ENCODE measurements at places on chromosomes 7 and 10.

DNA sequence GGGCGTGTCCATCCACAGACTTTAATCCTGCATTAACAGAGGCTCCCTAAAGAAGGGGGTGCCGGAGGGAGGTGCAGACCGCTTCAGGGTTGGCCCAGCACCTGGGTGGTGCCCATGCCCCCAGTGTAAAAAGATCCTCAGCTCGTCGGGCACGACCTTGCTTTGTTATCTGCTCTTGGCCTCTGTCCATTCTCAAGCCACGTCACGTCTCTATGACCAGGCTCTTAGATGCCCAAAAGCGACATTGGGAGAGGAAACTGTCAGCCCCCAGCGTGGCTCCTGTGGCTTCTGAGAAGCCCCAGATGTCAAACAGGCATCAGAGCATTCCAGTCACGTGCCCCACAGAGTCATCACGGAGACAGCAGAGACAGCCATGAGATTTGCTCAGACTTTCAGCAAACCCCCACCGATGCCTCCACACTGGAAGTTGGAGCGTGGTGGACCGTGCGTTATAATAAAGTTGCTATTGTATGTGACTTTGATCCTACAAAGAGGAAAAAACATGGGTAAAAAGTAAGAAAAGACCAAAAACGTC, 55.5 kb downstream of the PTPRN2 start:
- DNase-seq = no peak

DNA sequence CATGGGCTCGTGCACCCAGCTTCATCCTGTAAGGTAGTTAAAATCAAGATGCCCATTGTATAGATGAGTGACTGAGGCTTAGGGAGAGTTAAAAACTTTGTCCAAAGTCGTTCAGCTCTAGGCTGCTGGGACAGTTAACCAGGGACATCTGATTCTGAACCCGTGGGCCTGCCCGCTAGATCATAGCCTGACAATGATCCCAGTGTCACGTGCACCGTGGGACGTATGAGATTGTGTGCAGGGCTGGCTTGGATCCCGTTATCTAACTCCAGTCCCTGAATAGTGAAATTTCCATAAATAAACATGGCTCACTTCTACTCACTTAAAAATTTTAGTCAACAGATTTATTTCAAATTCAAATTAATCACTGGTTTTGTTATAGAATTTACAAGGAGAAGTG, 24.9 kb downstream of the C10orf120 start:
- DNase-seq = no peak

- DNase-seq = no peak
These were observed 137.6 kb upstream of the RET start for GRCh38 chr10:42939237-42939636.

DNA sequence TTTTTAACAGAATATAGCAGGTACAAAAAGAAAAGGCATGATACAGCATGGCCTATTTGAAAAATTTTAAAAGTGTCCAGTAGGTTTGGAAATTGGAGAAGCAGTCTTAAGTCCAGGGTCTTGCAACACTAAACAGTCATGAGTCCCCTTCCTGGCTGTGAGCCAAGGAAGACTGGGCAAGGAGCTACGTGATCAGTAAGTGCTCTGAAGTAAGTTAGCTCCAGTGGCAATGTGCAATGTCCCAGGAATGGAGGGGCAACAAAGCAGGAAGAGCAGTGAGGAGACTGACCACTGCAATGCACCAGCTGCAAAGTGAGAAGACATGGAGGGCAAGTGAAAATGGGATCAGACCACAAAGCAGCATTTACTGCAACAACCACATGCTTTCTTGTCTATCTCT, 72.9 kb upstream of the GRID1 start:
- DNase-seq = no peak

DNA sequence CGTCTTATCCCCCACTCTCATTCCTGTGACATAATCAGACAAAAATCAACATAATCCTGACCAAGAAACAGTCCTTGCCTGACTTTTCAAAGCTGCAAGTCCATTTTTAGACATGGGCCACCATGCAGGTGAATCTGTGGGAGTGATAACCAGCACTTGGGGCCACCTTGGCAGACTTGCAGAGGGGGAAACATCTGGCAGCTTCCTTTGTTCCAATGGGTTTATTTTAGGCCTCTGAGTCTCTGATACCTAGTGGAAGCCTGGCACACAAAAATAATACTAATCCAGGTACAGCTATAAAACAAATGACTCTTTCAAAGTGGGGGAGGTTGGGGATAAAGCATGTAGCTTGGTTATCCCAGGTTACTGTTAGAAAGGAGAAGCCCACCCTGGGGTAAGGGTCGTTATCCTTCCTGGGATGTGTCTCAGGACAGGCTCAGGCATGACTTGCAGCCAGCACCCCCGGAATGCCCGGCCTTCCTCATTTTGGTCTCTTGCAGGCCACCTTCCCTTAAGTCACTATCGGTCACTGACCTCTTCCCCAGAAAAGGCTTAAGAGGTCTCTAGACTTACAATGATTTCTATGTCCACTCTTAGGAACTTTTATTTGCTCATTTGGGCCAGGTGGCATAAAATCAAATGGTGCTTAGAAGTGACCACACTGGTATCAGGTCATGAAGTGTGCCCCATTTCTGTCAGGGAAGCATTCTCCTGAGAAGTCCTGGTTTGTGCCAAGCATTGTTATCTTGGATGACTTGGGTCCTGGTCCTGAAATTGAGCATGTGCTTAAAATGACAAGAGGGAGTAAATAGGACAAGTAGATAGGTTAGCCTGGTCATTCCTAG, 37.6 kb downstream of the EEPD1 start:
- DNase-seq = no peak

- DNase-seq = no peak
These were observed 70.0 kb upstream of the MAGI2 start for GRCh38 chr7:79523436-79523835.

DNA sequence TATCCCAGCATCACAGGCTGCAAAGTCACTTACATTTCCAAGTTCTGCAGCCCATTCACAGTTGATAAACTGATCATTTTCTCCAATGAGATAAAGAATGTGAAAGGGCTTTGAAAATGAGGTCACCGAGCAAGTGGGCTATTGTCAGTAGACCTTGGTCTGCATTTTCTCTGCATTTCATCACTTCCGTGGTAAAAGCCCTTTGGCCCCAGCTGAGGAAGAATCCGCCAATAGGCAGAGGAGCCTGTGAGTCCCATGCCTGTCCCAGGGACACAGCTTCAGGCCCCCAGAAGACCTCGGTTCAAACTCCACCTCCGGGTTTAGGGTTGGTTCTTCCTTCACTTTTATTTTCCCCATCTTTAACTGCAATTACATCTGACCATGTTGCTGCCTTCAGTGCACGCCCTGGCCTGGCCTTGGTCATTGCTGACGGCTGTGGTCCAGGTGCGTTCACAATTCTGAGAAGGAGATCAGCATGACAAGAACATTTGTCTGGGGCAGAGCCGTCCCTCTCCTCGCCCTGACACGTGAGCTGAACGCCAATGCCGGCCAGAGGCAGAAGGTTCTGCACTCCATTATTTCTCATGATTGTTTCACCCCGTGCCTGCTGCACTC, 292.5 kb downstream of the TCERG1L start:
- no peak for DNase-seq

GRCh38 chr7:156669035-156669828, 28.7 kb downstream of the RNF32 start:
- no peak for DNase-seq

- DNase-seq = no peak
These were observed 7.5 kb downstream of the CCDC186 start for GRCh38 chr10:114166494-114166893.

DNA sequence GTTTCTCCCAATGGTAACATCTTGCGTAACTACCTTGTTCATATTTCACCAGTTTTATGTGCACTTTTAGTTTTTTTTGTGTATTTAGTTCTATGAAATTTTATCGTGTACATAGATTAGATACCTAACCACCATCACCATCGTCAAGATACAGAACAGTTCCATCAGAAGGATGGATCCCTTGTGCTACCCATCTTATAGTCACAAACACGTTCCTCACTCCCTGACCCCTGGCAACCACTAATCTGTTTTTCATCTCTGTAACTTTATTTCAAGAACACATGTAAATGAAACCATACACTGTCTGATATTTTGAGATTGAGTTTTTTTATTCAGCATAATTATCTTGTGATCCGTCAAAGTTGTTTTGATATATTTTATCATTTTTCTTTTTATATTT, 29.9 kb downstream of the FANK1 start:
- DNase-seq = peak; percentile 1

DNA sequence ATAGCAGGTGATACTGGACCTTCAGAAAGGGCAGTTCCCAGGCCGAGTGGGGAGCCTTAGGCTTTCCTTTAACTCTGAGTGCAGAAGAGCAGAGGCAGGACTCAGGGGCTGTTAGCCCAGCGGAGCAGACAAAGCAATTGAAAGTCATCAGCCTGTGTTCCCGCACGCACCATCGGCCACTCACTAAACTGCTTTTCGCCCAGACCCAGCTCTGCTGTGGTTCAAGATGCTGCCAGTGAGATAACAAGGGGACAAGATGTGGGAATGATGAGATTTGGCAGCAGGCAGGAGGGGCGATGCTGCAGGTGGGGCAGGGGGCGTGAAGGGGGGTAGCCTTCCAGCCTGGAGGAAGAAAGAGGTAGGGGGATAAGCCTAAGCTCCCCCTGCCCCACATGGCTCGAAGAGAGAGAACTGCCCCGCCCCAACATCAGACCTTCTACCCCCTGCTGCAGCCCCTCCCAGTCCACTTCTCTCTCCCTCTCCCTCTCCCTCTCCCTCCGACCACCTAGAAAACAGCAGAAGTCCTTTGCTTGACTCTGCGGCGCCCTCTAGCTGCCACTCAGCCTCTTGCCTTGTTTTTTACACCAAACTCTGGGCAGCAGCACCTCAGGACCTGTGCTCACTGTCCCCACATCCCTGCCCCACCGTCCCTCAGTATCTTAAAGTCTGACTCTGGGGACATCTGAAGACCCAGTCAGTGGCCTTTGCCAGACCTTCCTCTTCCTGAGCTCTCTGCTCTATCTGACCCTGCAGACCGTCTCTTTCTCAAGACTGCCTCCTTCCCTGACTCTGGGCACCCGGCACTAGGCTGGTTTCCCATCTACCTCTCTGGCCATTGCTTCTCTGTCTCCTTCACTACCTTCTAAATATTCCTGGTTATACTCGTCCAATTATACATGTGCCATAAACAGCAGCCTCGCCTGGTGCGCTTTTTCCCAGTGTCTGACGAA, 110.5 kb downstream of the C10orf105 start:
- DNase-seq = peak; percentile 75

DNA sequence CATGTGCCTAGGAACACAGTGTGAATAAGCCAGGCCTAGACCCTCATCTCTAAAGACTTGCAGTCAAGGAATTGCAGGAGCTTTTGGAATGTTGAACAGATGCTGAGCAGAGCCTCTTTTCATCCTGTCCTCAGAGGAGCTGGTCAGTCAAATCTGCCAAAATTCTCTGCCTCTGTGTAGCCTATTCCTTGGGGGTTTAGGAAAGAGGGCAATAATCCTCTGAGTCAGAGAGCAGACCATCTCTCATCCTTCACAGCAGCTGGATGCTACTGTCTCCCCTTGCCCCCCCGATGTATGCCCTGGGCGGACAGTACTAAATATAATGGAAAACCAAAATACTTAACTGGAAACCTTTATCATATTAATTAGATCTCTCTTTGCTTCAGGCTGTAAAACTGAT, 52.6 kb downstream of the BICC1 start:
- no peak for DNase-seq

- no peak for DNase-seq
These were observed 4.3 kb upstream of the SMKR1 start for GRCh38 chr7:129498021-129498420.

DNA sequence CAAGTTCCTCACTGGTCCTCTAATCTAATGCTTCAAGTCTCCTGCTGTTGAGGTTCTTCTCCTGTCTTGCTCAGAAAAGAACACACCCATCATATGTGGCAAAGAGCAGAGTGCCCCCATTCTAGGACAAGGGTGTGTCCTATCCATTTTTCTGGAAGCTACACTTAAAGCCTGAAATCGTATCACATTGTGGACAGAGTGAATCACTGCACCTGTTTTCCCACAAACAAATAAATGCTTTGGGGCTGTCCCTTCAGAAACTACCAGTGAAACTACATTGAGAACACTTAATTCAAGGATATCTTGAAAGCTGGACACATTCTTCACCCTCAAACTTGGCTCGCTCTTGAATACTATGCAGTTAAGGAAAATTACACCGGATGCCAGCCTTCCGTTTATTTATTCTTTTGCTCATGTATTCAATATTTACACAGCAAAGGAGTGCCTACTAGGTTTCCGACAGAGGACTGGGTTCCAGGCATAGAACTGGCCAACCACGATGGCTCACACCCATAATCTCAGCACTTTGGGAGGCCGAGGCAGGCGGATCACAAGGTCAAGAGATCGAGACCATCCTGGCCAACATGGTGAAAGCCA, 473.0 kb downstream of the GALNT17 start:
- no peak for DNase-seq

- DNase-seq = no peak
These were observed 98.7 kb downstream of the ITIH5 start for GRCh38 chr10:7567911-7568620.

- DNase-seq = no peak
These were observed 770.8 kb downstream of the ANKRD7 start for GRCh38 chr7:118995350-118995749.

GRCh38 chr10:108556186-108556585, 1367.1 kb downstream of the XPNPEP1 start:
- DNase-seq = no peak

DNA sequence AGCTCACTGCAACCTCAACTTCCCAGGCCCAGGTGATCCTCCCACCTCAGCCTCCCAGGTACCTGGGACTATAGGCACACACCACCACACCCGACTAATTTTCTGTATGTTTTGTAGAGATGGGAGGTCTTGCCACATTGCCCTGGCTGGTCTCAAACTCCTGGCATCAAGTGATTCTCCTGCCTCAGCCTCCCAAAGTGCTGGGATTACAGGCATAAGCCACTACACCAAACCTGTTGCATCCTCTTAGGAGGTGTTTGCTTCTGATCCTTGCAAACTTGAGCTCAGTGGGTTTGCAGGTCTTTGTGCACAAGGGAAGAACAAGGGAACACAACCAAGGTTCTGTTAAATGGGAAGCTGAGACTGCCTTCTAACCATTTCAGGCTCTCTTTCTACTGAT, 184.6 kb downstream of the ARHGAP12 start:
- DNase-seq = no peak

DNA sequence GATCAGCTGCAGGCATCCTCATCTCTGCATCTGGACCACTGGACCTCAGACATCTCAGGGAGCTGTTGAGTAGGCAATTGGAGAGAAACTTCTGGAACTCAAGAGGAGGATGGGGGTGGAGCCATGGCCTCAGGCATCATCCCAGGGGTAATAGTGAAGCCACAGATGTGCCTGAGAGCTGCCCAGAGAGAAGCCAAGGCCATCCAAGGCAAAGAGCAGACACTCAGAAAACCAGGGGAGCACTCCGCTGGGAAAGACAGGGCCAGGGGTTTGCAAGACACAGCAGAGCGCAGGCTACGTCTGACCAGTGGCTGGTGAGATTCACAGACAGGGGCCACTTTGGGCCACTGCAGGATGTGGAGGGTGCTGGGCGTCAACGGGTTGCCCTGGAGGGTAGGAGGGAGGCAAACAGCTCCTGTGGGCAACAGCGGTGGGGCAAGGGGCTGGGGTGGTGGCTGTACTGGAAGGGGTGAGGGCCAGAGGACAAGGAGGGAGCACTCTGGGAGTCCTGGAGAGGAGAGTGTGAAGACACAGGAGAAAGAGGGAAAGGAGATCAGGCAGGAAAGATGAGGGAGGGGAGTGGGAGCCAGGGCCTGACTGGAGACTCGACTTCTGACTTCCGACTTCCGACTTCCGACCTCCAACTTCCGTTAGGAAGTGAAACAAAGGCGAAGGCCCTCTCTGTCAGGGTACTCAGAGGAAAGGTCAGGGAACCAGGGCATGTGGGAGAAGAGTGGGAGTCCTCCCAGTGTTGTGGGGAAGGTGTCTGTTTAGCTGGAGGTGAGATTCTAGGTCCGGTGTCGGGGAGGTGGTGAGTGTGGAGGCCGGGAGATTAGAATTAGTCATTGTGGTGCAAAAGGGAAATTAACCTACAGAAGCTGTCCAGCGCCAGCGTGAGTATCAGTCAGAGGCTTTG, 69.7 kb upstream of the ANTXRL start:
- DNase-seq = no peak
